ENCODE measurements at places on chromosomes 3 and 15.

DNA sequence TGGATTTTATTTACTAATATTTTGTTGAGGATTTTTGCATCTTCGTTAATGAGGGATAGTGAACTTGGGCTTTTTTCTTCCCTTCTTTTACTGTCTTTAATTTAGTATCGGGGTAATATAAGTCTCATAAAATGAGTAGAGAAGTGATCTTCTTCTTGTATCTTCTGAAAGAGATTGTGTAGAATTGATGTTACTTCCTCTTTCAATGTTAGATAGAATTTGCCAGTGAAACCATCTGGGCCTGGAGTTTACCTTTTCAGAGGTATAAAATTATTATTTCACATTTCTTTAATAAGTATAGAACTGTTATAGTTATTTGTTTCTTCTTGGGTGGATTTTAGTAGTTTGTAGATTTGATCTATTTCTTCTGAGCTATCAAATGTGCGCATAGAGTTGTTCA, 7.8 kb downstream of the HESX1 start:
- no peak for DNase-seq

- no peak for DNase-seq
These were observed 21.8 kb upstream of the IL1RAP start for GRCh38 chr3:190492129-190492528.

GRCh38 chr15:64813075-64813474, 12.4 kb downstream of the PIF1 start:
- no peak for DNase-seq

DNA sequence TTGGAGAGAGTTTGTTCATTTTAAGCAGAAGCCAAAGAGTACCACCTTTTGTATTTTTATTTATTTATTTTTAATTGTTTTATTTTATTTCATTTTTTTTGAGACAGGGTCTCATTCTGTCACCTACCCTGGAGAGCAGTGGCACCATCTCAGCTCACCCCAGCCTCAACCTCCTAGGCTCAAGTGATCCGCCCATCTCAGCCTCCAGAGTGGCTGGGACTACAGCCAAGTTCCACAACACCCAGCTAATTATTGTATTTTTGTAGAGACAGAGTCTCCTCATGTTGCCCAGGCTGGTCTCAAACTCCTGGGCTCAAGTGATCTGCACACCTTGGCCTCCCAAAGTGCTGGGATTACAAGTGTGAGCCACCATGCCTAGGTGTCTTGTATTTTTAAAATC, 9.6 kb downstream of the CCR8 start:
- DNase-seq = no peak

GRCh38 chr3:106765342-106765741, 611.9 kb upstream of the CCDC54 start:
- DNase-seq = no peak

GRCh38 chr15:84874981-84875699, 9.3 kb upstream of the SLC28A1 start:
- no peak for DNase-seq

- DNase-seq = no peak
These were observed 332.9 kb downstream of the EPHB1 start for GRCh38 chr3:135127946-135128470.

Measured in NCI-H2081 treated with DMSO at 0.1 percent for 48 hours (cell line).